ENCODE measurements at places on chromosomes 12 and 14.

- no peak for DNase-seq
These were observed 10.0 kb upstream of the CDCA4 start for GRCh38 chr14:105030836-105031396.

DNA sequence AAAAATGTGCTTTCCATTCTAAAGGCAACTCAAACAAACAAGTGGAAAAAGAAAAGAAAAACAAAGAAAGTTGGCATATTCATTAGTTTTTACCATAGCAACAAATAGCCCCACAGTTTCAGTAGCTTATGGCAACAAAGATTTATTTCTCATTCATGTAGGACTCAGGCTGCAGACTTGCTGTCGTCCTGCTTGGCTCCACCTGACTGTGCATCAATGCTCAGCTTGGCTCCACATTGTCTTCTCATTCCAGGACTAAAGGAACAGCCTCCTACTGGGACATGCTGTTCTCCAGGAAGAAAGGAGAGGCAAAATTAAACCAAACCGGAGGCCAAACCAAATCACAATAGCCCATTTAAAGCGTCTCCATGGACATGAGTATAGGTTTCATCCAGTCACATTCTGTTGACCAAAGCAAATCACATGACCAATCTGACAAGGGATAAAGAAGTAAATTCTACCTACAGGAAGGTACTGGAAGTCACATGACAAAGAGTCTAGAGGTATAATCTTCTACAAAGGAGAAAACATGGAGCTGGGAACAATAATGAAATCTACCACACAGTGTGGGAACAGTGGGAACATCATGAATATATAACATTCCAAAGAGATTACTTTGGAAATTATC lies 222.5 kb downstream of the PIK3C2G start:
- peak; percentile 10 for DNase-seq

DNA sequence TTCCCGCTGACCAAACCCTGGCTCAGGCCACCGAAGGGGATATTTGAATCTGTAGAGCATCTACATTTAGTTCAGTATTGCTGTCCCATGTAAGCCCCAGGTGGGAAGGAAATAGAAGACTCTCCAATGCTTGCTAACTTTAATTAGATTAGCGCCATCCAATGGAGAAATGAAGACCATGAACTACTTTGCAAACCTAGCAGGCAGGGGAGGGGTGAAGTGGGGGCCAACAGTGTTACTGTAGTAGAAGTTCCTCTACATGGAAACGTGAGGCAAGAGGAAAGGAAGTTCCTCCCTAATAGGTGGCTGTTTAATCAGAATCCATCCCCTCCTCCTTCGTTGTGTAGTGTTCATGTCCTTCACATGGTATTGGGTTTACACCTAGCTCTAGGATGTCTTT lies 9.3 kb upstream of the DENND5B start:
- DNase-seq: peak; percentile 80

GRCh38 chr14:61566537-61567225 lies 128.6 kb upstream of the HIF1A start:
- DNase-seq: peak; percentile 69

- DNase-seq: no peak
These were observed 111.2 kb downstream of the CHST11 start for GRCh38 chr12:104567832-104568486.
